Thoracic aorta (tissue), 2 donors: ENCODE measurements at places on chromosomes 13 and 19. TPM values are rescaled to one million over a fixed set of nuclear protein-coding genes. Genes with fewer than 3 reads are reported as not detected.

DNA sequence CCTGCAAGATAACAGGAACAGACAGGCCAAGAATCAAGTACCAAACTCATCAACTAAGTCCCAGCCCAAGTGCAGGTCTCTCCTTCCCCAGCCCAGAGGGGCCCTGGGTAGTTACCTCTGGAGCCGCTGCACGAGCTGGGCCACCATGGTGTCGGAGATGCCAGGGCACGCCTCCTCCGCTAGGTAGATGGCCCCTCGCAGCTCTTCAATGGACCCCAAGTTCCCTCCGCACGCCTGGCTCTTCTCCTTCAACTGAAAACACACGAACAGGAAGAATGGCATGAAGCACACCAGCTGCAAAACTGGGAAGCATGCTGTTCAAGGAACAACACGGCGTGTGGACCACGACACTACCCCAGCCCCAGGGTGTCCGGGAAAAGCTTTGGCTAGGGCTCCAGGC lies 119.9 kb downstream of the STK24 start:
- H3K36me3 ChIP-seq, result peaks cover 46% of the 10 kb centered on the region
- H3K27me3 ChIP-seq, result no peaks in the 10 kb centered on the region
- DNase-seq, result no peak
- no peak overlapping the region for H3K4me3 ChIP-seq

DNA sequence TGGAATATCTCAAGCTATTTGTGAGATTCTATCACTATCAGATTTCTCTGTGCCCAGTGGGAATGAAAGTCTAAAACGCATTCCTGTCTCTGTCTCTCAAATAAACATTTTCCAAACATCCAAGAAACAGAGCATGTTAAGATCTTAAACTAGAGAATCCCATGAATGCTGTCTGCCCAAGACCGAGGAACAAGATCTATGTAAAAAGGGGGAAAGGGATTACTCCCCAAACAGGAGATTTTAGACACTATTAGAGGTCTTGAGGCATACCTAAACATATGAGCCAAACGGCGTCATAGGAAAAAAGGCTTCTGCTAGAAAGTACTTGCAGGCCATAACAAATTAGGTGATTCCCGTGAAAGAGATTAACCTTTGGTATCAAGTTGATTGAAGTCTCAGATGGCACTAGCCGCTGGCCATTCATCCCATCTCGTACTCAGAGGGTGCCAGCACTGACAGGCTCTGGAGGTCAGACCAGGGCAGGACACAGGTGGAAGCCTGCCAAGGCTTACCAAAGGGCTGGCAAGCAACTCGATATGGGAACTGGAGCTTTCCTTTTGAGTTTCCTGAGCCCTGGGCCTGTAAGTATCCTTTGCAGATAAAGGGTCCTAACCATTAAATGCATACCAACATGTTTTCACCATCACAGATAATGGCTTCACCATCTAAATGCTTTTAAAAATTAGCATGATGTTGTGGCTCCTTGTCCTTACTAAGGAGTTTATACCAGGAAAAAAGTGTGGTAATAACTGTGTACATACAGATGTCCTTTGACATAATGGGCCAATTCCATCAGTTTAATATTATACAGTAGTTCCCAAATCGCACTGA lies 225.2 kb downstream of the FOXO1 start:
- no peaks in the 10 kb centered on the region for H3K27me3 ChIP-seq
- peaks cover 45% of the 10 kb centered on the region for H3K4me1 ChIP-seq
- no peak overlapping the region for H3K4me3 ChIP-seq
- peak; percentile 38 for DNase-seq
- no peaks in the 10 kb centered on the region for H3K36me3 ChIP-seq

GRCh38 chr13:79212064-79212619 lies 193.9 kb downstream of the RBM26 start:
- no peaks in the 10 kb centered on the region for H3K4me1 ChIP-seq
- no peaks in the 10 kb centered on the region for H3K36me3 ChIP-seq
- H3K27ac ChIP-seq, result no peak overlapping the region
- no peak overlapping the region for H3K4me3 ChIP-seq
- DNase-seq, result no peak

- H3K4me1 ChIP-seq, result no peaks in the 10 kb centered on the region
- H3K36me3 ChIP-seq, result no peaks in the 10 kb centered on the region
- no peaks in the 10 kb centered on the region for H3K27me3 ChIP-seq
- no peak for DNase-seq
- no peak overlapping the region for H3K27ac ChIP-seq
- H3K4me3 ChIP-seq, result no peak overlapping the region
Observed at GRCh38 chr13:113920606-113921286, 53.1 kb downstream of the C13orf46 start.

Gene ERICH4
- total RNA-seq, result not detected

Gene SPINT2
- total RNA-seq, result 480 TPM

Gene UFM1
- total RNA-seq, result 87.4 TPM

DNA sequence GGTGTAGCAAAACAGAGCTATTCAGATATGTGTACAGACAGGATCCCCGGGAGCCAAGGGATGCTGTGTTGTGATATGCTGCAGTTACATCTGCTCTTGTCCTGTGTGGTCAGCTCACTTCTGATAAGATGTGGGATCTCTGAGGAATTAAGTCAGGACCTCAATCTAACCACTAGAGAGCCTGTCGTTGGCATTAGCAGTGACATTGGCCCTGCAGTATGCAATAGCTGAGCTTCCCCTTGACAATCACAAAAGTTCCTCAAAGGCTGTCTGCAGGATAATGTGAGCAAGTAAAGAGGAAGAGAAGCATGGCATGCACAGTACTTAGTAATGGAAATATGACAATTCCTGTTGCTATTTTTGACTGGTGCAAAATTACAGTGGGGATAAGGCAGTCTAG lies 203.4 kb upstream of the MIR17HG start:
- no peaks in the 10 kb centered on the region for H3K27me3 ChIP-seq
- no peaks in the 10 kb centered on the region for H3K36me3 ChIP-seq

- H3K27ac ChIP-seq, result no peak overlapping the region
- no peaks in the 10 kb centered on the region for H3K36me3 ChIP-seq
- DNase-seq, result no peak
- no peaks in the 10 kb centered on the region for H3K4me1 ChIP-seq
Observed at GRCh38 chr19:40356681-40357595, 8.4 kb downstream of the PLD3 start.

Gene SLC6A16
- 2.8 TPM for total RNA-seq

GRCh38 chr19:38728752-38729541 lies 15.3 kb downstream of the CAPN12 start:
- no peak for DNase-seq
- no peak overlapping the region for H3K27ac ChIP-seq
- peaks cover 3% of the 10 kb centered on the region for H3K4me1 ChIP-seq
- no peaks in the 10 kb centered on the region for H3K27me3 ChIP-seq

DNA sequence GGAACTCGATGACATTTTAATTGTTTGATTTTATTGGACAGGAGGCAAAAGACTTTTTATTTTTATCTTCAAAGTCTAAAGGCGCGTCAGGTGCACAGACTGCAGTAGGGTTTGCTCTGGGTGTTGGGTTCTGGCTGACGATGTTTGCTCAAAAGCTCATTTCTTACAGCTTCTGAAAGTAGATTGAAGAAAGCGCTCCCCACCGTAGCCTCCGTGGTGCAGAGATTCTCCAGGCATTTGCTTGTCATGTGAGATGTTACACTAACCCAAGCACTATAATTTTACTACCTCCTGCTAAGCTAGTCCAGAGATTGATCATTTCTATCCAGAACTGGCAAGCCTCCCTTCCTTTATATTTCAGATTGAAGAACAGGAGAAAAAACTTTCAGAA lies 14.5 kb upstream of the ATP11A start:
- no peak overlapping the region for H3K4me3 ChIP-seq
- H3K4me1 ChIP-seq, result no peaks in the 10 kb centered on the region
- no peak for DNase-seq
- no peaks in the 10 kb centered on the region for H3K36me3 ChIP-seq

DNA sequence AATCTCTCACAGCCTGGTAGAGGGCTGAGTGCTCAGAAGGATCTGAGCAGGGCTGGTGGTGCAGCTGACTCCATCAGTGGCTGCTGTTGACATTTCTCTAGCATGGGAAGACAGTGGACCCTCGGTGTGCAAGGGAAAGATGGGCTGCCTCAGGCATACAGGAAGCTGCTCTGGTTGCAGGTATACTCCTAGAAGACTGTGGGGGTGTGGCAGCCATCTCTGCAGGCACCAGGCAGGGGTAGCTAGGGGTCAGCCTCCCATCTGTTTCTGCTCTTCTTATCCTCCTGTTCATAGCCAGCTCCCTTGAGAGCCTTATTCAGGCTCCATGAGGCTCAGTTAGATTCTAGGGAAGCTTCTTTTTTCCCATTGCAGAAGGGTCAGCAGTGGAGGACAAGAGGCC lies 475.5 kb downstream of the TSHZ3 start:
- no peaks in the 10 kb centered on the region for H3K4me1 ChIP-seq
- H3K27ac ChIP-seq, result no peak overlapping the region
- DNase-seq, result no peak
- no peak overlapping the region for H3K4me3 ChIP-seq

- H3K27me3 ChIP-seq, result no peaks in the 10 kb centered on the region
- H3K4me1 ChIP-seq, result no peaks in the 10 kb centered on the region
- no peaks in the 10 kb centered on the region for H3K36me3 ChIP-seq
- H3K27ac ChIP-seq, result no peak overlapping the region
- no peak overlapping the region for H3K4me3 ChIP-seq
Observed at GRCh38 chr13:98845742-98846141, 93.3 kb upstream of the SLC15A1 start.

GRCh38 chr19:51901860-51902259 lies 3.0 kb downstream of the ZNF649 start:
- H3K27ac ChIP-seq, result no peak overlapping the region
- H3K27me3 ChIP-seq, result no peaks in the 10 kb centered on the region
- H3K4me3 ChIP-seq, result no peak overlapping the region
- H3K4me1 ChIP-seq, result peaks cover 6% of the 10 kb centered on the region
- DNase-seq, result no peak

- DNase-seq, result no peak
- H3K4me3 ChIP-seq, result no peak overlapping the region
- no peak overlapping the region for H3K27ac ChIP-seq
Observed at GRCh38 chr19:44738603-44739558, 9.6 kb upstream of the BCL3 start.

- H3K4me1 ChIP-seq, result no peaks in the 10 kb centered on the region
- no peak for DNase-seq
- H3K27ac ChIP-seq, result no peak overlapping the region
Observed at GRCh38 chr19:6979399-6979798, 41.8 kb downstream of the MBD3L2B start.

Gene CCDC8
- 22.6 TPM for total RNA-seq

DNA sequence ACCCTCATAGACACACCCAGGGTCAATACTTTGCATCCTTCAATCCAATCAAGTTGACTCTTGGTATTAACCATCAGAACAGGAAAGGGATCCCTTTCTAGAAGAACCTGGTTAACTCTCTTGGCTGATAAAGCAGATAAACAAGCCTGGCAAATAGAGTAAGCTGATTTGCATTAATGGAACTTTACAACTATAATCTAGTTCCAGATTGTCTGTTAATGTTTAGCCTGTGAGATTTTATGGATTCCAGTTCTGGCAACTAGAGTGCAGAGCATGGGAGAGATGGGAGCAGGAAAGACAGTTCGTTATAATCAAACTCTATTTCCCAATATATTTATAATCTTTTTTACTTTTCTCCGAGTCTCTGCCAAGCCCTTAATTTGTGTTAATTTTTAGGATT lies 272.6 kb upstream of the KLHL1 start:
- no peaks in the 10 kb centered on the region for H3K4me1 ChIP-seq
- no peaks in the 10 kb centered on the region for H3K27me3 ChIP-seq
- no peak overlapping the region for H3K27ac ChIP-seq
- no peaks in the 10 kb centered on the region for H3K36me3 ChIP-seq
- no peak overlapping the region for H3K4me3 ChIP-seq

Gene OR10H4
- total RNA-seq, result not detected

Gene TEX101
- total RNA-seq, result not detected

Gene NKG7
- 0.54 TPM for total RNA-seq

Gene DACH1
- total RNA-seq, result 0.14 TPM

GRCh38 chr19:16851031-16851712 lies 22.0 kb downstream of the SIN3B start:
- H3K4me1 ChIP-seq, result no peaks in the 10 kb centered on the region
- no peak overlapping the region for H3K4me3 ChIP-seq
- no peak for DNase-seq
- H3K27me3 ChIP-seq, result no peaks in the 10 kb centered on the region
- peaks cover 56% of the 10 kb centered on the region for H3K36me3 ChIP-seq
- H3K27ac ChIP-seq, result no peak overlapping the region

DNA sequence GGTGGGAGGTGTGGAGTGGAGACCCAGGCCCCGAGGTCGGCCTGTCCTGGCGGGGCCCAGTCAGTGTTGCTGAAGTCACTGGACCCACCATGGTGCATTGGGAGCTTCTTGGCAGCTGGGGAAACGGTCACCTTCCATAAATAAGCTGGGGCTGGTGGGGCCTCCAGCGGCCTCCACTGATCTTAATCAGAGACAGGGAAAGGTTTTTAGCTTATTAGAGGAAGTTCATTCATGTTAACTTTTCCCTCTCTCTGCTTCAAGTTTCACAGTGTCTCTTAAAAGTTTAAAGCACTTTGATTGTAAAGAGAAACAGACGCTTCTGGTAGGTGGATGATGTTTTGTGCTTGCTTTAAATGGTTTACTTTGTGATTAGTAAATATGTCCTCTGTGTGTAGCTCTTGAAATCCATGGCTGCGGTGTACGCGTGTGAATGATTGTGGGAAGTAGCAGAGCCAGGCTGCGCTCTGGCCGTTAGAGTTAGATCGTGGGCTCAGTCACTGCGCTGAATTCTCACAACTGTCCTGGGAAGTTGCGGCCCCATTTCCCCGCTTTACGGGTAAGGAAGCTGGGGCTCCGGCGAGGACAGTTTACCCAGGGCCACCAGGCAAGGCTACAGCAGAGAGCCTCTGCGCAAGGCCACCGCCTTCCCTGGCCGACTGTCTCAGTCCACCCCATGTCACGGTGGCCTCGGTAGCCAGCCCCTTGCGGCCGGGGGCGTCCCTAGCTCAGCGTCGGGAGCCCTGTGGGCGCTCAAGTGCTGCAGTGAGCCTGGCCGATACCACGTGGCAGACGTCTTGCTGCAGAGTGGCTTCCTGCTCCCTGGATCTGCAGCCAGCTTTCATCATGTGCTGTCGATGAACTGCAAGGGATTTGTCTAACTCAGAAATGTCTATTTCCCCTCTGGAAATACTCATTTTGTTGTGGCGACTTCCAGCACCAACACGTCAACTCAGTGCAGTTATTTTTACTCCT lies 16.5 kb upstream of the NDUFS7 start:
- H3K4me3 ChIP-seq, result no peak overlapping the region
- H3K36me3 ChIP-seq, result peaks cover 60% of the 10 kb centered on the region
- H3K27me3 ChIP-seq, result no peaks in the 10 kb centered on the region
- no peak for DNase-seq

DNA sequence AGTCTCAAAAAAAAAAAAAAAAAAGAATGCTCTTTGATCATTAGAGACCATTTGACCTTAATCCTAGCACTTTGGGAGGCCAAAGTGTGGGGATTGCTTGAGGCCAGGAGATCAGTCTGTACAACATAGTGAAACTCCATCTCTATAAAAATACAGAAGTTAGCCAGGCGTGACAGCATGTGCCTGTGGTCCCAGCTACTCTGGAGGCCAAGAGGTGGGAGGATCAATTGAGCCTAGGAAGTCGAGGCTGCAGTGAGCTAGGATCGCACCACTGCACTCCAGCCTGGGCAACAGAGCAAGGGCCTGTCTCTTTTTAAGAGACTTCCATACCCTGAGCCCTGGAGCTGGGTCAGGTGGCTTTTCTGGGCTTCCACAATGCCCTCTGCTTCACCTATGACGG lies 11.5 kb upstream of the COLGALT1 start:
- DNase-seq, result no peak
- H3K36me3 ChIP-seq, result no peaks in the 10 kb centered on the region
- H3K4me3 ChIP-seq, result no peak overlapping the region
- no peaks in the 10 kb centered on the region for H3K27me3 ChIP-seq
- peaks cover 6% of the 10 kb centered on the region for H3K4me1 ChIP-seq
